ENCODE measurements at places on chromosomes 1 and 21.

- DNase-seq, result no peak
These were observed 156.1 kb upstream of the IVNS1ABP start for GRCh38 chr1:185473186-185473585.

- no peak for DNase-seq
These were observed 1.2 kb downstream of the SCNM1 start for GRCh38 chr1:151167116-151167515.

GRCh38 chr1:210616356-210616755 is 287.7 kb downstream of the HHAT start:
- DNase-seq, result no peak

- DNase-seq, result no peak
These were observed 634.9 kb downstream of the LMO4 start for GRCh38 chr1:87963556-87963955.

- no peak for DNase-seq
These were observed 428.6 kb downstream of the PTPRC start for GRCh38 chr1:199067483-199067882.

DNA sequence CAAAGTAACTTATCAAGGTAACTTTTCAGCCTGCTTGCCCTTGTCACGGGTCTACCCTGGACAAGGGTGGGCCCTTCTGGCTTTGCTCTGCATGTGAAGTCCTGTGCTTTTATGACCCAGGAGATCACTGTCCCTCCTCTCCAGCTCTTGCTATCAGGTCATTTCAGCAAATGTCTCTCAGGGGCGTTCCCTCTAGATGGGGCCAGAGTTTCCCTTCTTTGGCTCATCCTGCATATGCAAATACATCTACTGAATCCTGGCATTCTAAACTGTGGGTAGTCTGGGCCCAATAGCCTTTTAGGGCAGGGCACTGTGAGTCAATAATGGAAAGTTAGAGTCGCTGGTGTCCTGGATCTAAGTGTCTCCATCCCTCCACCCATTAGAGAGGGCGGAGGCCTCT is 366.9 kb upstream of the USP24 start:
- no peak for DNase-seq

DNA sequence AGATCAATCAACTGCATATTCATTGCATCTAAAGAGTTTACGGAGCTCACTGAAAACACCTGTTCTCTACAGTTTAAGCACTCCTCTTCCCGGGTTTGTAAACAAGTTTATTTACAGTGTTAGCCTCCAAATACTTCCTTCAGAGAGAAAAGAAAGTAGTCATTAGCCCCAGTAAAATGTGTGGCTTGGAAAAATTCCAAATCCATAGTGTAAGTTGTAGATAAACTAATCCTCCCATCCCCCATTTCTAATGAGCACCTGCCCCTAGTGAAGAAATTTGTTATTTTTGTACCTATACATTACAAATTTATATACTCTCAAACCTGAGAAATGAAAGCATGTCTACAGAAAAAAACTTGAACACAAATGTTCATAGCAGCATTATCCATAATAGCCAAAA is 21.9 kb downstream of the PUM1 start:
- DNase-seq, result no peak

DNA sequence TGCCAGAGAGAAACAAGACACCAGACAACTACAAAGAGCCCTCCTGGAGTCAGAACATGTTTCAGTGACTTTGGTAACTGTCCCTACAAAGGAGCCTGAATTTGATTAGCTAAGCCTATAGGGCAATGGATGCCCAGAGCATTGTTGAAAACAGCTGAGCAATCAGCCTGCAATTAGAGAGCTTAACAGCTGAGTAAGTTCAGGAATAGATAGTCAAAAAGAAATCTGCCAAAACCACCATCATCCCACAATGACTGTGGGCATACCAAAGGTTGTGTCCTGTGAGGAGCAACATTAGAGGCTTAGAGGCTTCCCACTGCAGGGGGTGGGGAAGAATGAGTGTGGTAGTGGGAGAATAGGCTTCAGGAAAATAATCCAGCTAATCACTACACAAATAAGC is 32.1 kb downstream of the SH3BP5L start:
- DNase-seq, result no peak

DNA sequence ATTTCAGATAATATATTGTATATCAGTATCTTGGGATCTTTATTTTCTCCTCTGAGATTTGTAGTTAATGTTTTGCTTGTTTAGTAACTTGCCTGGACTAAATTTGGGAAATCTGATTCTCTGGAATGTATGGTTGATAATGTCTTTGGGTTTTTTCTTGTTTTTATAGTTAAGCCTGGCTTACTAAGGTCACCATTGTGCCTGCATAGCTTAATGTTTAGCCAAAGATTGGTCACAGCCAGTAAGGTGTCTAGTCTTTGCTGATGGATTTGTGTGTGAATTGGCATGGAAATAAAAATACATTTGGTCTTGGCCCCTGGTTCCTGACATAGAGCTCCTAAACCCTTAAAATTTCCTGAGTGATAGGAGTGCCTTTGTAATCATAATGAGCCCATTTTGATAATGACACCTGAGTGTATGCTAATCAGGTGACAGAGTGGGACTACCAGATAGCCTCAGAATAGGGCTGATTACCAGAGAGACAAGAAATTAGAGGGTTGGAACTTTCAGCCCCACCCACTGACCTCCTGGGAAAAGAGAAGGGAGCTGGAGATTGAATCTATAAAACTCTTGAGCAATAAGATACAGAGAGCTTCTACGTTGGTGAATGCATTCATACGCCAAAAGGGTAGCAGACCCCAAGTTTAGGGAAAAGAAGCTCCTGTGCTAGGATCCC is 47.9 kb upstream of the NUF2 start:
- DNase-seq, result no peak

DNA sequence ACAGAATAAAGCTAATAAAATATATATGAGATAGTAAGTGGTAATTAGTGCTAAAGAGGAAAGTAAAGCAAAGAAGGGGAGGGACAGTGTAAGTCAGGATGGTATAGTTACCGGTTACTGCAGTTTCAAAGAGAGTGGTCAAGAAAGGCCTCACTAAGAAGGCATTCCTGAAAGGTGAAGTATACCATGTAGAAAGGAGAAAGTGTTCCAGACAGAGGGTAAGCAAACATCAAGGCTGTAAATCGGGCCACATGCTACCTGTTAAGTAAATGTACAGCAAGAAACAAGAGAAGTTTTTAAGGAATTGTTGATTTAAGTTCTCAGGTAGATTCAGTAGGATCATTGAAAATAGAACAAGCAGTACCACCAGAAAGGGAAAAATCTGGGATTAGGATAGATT is 9.7 kb downstream of the DESI2 start:
- DNase-seq, result no peak

Measured in T-helper 9 cell (primary cell).